ENCODE measurements at places on chromosomes 6 and 20.

DNA sequence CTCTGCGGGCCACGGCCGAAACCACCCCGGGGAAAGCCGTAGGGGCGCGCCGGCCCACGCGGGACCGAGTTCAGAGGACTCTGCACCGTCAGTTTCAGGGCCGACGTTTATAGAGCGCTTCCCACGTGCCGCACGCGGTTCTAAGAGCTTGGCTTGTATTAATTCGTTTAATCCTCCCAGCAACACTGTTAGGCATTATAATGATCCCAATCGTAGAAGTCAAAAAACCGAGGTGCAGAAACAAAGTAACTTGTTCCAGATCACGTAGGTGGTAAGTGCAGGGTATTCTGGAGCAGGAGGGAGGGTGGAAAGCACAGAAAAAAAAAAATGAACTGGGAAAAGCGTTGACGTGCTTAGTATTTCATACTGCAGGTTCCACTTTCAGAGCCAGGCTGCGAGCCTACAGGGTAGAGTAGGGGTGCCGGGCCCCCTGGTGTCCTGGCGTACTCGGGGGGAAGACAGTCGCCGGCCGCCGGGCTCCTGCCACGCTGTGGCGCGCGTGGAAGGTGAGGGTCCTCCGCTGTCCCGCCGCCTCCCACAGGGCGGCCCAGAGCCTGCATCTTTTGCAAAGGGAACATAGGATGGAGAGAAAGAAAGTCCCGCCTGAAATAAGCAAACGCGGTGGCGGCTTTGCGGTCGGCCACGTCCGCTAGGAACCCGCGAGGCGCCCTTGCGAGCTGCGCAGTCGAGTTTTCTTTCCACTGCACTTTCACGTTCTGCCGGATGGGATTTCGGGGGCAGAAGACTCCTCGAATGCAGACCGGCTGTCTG is 10.2 kb upstream of the FOXF2 start:
- no peak for DNase-seq

- DNase-seq = no peak
These were observed 148.3 kb upstream of the RIN2 start for GRCh38 chr20:19609642-19610223.

DNA sequence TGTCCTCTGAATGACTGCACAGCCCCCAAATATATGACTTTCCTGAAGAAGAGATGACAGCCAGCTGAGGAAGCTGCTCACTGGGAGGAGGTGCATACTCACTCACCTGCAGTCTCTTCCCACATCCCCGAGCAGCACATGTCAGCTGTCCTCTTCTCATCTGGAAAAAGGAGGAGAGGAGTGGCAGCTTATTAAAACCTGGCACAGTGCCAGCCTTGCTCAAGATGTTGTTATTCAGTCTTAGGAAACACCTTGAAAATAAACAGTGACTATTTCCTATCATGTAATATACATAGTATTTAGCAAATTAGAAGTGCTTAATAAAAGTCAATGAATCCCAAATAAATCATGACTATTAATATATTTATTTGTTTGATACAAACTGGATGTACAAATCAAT is 232.9 kb downstream of the EPM2A start:
- no peak for DNase-seq

GRCh38 chr6:50091641-50092040 is 41.9 kb upstream of the DEFB112 start:
- DNase-seq = peak; percentile 40

GRCh38 chr20:17985388-17986018 is 16.7 kb downstream of the MGME1 start:
- no peak for DNase-seq

GRCh38 chr6:143536866-143537691 is 25.6 kb upstream of the FUCA2 start:
- peak; percentile 68 for DNase-seq

- no peak for DNase-seq
These were observed 79.4 kb downstream of the NCOA3 start for GRCh38 chr20:47581090-47581489.

GRCh38 chr6:90574610-90575009 is 12.3 kb downstream of the MAP3K7 start:
- peak; percentile 34 for DNase-seq

DNA sequence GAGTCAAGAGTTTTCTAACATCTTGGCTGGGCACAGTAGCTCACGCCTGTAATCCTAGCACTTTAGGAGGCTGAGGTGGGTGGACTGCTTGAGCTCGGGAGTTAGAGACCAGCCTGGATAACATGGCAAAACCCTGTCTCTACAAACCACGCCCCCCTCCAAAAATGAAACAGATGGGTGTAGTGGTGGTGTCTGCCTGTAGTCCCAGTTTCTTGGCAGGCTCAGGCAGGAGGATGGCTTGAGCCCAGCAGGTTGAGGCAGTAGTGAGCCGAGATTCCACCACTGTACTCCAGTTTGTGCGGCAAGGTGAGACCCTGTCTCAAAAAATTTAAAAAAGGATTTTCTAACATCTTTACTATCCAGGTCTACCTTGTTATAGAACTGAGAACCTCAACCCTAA is 22.0 kb downstream of the FAM8A1 start:
- DNase-seq = no peak

DNA sequence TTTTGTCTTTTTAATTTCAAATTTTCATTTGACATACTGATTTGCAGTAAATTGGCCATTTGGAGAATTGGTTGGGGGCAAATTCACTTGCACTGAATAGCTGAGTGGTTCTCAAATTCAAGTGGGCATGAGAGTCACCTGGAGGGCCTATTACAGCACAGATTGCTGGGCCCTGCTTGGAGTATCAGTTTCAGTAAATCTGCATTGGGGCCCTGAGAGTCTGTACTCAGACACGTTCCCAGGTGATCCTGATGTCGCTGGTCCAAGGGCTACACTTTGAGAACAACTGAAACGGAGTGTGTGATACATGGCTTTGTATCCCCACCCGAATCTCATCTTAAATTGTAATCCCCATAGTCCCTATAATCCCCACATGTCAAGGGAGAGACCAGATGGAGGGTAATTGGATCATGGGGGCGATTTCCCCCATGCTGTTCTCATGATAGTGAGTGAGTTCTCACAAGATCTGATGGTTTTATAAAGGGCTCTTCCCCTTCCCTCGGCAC is 115.9 kb downstream of the KLHL32 start:
- no peak for DNase-seq

GRCh38 chr20:59568509-59569024 is 35.8 kb upstream of the PHACTR3 start:
- no peak for DNase-seq

DNA sequence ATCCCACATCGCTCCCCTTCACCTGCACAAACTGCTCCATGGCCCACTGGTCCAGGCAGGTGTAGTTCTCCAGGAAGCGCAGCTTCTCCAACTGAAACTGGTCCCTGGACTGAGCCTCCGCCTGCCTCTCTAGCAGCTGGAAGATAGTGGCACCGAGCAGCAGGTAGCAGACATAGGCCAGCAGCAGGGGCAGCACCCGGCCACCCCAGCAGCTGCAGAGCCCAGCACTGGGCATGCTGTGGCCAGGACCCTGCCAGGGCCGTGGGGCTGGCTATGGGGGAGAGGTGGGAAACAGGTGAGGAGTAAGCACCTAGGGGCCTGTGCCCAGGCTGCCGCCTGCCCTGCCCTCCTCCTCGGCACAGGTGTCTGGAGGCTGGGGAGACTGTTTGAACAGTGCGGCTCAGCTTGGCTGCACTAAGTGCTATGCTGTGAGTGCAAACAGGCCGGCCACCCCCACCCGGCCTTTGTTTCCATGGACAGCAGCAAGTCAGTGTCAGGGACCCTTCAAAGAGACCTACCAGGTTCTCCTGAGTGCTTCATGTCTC is at the start of gene KCNK16:
Gene KCNK16 (minus strand): TSS at position 397 of the 545 bp plus-strand sequence. CDS start 162 bp downstream, at position 235.
- DNase-seq = no peak

GRCh38 chr20:51331481-51331880 is 211.0 kb downstream of the NFATC2 start:
- DNase-seq = peak; percentile 62

DNA sequence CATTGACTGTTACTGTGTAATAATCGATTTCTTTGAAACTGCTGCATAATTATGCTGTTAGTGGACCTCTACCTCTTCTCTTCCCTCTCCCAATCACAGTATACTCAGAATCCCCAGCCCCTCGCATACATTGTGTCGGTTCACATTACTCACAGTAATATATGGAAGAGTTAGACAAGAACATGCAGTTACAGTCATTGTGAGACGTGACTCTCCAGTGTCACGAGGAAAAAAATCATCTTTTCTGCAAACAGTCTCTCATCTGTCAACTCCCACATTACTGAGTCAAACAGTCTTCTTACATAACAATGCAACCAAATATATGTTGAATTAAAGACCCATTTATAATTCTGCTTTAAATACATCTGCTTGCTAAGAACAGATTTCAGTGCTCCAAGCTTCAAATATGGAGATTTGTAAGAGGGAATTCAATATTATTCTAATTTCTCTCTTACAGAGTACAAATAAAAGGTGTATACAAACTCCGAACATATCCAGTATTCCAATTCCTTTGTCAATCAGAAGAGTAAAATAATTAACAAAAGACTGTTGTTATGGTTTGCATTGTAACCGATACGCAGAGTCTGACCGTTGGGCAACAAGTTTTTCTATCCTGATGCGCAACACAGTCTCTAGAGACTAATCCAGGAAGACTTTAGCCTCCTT is 113.3 kb downstream of the TMEM242 start:
- no peak for DNase-seq

GRCh38 chr20:62020935-62021701 is 44.6 kb downstream of the TAF4 start:
- no peak for DNase-seq

DNA sequence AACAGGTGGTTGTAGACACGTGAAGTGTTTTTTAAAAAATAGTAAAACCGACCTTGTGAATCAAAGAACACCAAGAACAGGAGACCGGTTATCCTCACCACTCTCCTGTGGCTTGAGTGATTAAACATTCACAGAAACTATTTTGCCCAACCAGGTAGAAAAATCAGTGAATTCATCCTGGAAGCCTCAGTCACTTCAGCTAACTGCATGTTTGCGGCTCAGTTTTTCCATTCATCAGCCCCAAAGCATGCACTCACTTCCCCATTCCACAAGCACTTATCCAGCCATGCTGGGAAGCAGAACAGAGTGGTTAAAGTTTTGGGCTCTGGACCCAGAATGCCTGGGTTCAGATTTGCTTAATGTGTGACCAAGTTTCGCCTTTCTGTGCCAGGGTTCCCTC is 2.4 kb downstream of the LRRN4 start:
- peak; percentile 80 for DNase-seq

DNA sequence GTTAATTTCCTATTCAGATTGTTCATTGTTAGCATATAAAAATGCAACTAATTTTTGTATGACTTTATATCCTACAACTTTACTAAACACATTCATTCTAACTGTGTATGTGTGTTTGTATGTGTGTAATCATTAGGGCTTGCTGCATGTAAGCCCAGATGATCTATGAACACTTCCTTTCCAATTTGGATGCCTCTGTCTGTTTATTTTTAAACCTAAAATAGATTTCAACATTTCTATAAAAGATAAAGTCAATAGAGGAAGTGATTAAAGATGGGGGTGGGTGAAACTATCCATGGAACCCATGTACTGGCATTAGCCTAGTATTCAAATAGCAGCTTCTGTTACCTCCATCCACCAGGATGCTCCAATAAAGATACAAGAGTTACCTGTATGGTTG is 15.7 kb upstream of the AKAP12 start:
- no peak for DNase-seq

DNA sequence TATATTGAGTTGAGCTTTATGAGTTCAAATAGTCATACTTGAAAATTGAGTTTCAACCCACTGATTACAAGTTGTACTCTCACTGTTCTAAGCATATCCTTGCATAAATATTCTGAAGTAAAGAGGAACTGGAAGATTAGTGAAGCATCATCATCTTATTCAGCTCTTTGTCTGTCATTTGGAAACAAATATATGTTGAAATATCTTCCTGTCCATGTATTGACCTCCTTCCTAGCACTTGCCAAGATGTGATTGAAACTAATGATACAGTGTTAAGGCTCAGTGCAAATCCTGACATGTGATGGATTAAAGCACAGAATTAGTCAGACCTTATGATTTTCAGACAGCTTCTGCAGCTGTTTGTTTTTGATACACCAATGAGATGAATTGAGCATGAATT is 434.3 kb downstream of the TBC1D32 start:
- no peak for DNase-seq

- DNase-seq = no peak
These were observed 579.5 kb downstream of the TFAP2B start for GRCh38 chr6:51398064-51398705.

DNA sequence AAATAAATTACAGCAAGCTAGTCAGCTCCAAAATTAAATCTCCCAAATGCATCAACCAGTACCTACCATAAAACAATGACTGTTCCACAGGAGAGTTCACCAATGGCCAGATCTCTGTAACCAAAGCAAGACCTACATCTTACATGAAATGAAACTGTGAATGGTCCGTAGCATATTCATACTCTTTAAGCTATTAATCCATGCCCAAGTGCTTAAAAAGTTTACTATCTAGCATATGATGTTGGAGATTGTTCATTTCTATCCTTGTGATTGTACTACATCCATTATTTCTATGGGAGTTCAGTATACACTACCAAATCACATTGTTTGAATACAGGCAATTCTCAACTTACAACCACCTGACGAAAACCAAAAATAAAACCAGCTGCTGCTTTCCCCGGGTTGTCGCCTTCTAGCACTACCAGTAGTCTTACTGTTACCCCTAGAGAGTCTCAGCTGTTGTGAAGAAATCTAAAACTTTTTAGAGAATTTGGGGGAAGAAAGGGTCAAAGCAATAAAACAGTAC is 38.0 kb downstream of the HIVEP2 start:
- no peak for DNase-seq

DNA sequence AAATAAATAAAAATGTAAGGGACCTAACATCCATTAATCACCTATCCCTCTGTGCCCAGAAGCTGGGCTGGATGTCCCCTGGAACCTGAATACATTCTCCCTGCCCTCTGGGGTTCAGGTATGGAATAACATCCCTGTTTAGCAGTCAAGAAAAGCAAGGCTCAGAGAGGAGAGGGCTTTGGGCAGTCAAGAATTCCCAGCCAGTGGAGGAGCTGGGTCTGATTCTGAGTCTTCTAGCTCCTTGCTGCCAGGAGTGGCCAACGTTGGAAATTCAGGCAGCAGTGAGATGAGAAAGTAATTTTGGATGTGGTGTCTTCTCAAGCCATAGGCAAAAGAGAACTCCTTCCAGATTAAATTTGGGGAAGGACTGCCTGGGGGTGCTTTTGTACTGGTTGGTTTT is 42.6 kb upstream of the ZNFX1 start:
- DNase-seq = peak; percentile 39

GRCh38 chr20:6169251-6169650 is 46.4 kb upstream of the FERMT1 start:
- peak; percentile 7 for DNase-seq

- DNase-seq = no peak
These were observed 222.2 kb downstream of the LY86 start for GRCh38 chr6:6810727-6811126.

- peak; percentile 55 for DNase-seq
These were observed 63.5 kb downstream of the MAN1A1 start for GRCh38 chr6:119285908-119286625.

DNA sequence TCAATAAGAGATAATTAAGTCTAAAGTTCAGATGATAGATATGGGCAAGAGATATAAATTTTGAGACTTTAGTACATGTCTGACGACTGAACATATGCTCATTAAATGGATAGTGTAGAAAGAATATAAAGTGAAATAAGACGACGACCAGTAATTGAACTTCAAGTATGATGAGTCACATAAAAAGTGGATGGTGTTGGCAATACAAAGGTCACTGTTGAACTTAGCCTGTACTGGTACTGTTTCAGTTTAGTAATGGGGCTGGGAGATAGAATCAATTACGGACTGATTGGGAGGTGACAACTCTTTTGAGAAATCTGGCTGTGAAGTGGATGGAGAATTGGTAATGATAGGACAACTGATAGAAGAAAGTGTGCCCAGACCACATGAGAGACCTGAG is 68.1 kb downstream of the IBTK start:
- DNase-seq = no peak

GRCh38 chr6:130674604-130675003 is 152.6 kb upstream of the SMLR1 start:
- no peak for DNase-seq

All from fibroblast of skin of right biceps (primary cell).